Stimulated activated CD4-positive, alpha-beta T cell treated with anti-CD3 and anti-CD28 coated beads, Interleukin-15, amount 100 ng/mL, for 1 hour (primary cell): ENCODE measurements at places on chromosomes 12 and 14.

DNA sequence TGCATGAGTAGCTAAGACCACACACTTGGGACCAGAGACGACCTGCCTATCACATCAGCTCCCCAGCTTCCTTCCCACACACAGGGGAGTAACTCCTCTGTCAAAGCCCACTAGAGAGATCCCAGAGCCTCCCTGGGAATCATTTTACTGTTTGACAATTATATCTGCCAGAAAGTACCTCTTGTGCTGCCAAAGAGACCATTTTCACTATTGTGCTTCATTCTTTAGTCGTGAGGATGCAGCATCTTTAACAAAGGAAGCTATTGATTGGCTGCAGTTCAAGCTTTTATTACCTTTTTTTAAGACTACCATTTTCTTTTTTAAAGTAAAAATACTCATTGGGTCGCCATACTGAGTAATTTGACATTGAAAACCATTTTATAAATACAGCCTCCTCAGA is 194.5 kb upstream of the RGS6 start:
- DNase-seq: no peak

DNA sequence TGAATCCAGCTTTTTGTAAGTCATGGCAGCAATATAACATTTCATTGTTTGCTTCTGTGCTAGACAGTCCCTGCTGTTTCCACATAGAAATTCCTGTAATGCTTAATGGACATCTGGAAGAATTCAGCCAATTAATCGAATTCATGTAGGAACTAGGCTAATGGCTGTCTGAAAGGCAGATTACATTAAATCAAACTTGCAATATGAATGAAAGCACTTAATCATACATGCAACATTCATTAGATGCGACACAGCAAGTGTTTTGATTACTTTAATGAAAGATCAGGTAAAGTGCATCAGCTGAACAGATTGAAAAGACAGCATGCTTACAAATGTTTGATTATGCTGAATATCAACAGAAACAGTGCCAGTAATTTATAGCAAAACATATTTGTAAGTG is 24.1 kb upstream of the INSM2 start:
- no peak for DNase-seq

DNA sequence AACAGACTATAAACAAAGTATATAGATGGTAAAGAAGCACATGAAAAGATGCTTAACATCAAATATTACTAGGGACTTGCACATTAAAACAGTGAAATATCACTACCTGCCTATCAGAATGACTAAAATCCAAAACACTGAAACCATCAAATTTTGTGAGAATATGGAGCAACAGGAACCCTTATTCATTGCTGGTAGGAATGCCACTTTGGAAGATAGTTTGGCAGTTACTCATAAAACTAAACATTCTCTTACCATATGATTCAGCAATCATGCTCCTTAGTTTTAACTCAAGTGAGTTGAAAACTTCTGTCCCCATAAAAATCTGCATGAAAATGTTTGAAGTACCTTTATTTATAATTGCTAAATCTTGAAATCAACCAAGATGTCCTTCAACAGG is 297.6 kb downstream of the DAD1 start:
- DNase-seq: no peak

GRCh38 chr14:92409043-92409442 is 86.1 kb downstream of the SLC24A4 start:
- DNase-seq: no peak

GRCh38 chr14:81676879-81677278 is 143.2 kb upstream of the SEL1L start:
- DNase-seq: no peak

GRCh38 chr12:3432176-3432742 is 58.7 kb upstream of the PRMT8 start:
- DNase-seq: no peak

DNA sequence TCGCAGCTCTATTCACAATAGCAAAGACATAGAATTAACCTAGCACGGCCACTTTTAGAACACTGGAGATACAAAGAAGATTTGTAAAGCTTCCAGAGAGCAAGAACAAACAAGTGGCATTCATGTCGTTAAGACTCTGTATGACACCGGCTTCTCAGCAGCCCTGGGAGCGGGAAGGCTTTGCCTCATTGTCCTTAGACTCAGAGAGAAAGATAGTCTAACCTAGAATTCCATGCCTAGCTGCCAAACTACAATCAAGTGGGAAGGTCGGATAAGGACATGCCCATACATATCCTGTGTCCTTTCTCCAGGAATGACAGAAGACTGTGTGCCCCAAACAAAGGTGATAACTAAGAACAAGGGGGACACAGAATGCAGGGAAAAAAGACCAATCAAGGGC is 1038.3 kb downstream of the BCL11B start:
- DNase-seq: no peak

DNA sequence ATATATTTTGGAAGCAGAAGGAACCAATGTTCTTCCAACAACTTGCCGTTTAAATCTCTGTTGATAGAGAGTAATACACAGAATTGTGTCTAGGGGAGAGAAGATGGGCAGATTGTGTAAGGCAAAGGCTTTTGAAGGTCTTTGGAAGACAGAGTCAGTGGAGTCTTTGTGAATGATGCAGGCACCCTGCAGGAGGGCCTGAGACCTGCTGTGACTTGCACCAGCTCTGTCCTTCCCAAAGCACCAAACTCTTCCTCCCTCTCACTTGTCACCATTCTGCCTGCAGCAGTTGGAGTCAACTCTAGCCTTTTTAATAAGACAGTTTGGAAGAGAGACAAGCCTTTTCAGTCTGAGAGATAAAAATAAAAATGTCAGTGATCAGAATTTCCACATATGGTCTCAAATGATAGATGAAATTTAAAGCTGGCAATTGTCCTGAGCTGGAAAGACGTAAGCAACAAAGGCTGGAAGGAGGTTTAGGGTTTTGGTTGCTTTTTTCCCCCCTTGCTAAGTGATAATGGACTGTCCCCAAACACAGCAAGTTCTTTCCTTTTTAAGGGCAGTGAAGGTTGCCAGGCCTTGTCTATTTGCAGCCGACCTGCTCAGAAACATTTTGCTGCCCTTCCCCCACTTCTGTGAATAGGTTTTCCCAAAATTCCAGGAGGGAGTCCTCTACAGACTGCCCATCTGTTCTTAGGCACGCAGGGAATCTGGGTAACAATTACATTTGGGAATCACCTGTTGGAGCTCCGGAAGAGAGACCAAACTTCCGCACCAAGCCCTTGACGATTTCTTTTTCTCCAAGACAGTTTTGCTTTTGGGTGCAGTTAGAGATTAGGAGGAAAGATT is 103.0 kb upstream of the NTF3 start:
- DNase-seq: no peak

DNA sequence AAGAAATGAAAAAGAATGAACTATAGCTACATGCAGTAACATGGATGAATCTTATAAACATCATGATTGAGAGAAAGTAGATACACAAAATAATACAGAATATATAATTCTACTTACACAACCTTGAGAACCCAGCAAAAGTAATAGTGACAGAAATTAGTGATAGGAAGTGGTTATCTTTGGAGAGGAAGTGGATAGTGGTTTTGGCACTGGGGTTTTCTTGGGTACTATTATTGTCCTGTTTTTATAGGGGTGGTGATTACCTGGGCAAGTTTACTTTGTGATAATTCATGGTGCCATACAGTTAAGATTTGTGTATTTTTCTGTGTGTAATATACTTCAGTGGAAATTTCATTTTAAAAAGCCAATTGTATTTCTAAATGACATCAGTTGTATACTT is 352.7 kb downstream of the AEBP2 start:
- no peak for DNase-seq

DNA sequence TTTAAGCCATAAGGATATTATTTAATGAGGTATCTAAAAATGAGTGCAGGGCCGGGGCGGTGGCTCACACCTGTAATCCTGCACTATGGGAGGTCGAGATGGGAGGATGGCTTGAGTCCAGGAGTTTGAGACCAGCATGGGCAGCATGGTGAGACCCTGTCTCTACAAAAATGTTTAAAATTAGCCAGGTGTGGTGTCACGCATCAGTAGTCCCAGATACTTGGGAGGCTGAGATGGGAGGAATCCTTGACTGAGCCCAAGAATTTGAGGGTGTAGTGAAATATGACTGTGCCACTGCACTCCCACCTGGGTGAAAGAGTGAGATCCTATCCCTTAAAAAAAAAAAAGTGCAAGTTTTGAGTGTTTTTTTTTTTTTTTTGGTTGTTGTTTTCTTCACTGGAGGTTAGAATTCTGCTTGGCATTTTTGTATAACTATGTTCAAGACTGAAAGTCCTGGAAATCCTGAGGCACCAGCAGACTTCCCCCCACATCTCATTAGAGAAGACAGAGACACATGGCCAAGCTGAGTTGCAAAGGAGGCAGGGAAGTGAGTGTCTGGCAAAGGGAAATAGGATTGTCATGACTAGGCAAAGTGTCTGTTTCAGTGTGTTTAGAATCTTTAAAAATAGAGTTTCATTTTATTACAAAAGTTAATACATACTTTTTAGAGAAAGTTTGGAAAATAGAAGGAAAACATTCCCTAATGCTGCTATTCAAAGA is 53.5 kb upstream of the DUSP6 start:
- no peak for DNase-seq

DNA sequence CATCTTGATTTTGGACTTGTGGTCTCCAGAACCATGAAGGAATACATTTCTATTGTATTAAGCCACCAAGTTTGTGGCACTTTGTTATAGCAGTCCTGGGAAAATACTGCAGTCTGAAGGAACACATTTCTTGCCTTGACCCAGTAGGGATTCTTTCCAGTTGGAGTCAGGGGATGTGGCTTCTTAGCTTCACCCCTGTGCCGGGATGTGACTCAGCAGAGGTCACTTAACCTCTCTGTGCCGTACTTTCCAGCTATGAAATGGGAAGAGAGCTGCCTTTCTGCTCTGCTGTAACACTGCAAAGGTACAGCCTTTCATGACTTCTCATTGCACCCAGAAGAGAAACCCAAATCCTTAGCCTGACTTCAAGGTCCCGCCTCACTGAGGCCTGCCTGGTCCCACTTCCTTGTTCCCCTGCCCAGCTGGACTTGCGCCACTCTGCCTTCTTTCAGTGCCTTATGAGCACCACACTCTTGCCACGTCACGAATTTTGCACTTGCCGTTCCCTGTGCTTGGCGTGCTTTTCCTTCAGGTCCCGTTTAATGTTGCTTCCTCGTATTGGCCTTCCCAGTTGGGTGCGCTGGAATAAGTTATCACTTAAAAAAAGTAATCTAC is 24.2 kb downstream of the CHST11 start:
- no peak for DNase-seq

- no peak for DNase-seq
These were observed 485.6 kb downstream of the LRIG3 start for GRCh38 chr12:58434726-58435125.

GRCh38 chr12:50538182-50538581 is 33.4 kb downstream of the DIP2B start:
- no peak for DNase-seq

DNA sequence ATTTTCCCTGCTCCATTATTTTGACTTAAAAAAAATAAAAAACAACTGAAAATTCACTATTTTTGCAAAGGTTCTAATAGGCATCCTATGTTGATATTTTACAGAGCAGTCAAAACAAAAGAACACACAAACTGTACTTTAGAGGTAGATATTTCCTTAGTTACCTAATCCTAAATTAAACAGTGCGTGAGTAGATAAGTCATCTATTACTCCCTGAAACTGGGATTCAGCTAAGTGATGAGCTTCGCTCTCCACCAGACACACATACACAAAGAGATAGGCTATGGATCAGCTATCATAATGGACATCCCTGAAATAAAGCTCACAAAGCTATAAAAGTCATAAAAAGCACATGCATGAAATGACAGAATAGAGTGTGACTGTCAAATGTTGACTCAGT is 398.7 kb downstream of the SOX5 start:
- no peak for DNase-seq

- no peak for DNase-seq
These were observed 1018.7 kb downstream of the AACS start for GRCh38 chr12:126083926-126084325.

- DNase-seq: no peak
These were observed 36.8 kb downstream of the DEGS2 start for GRCh38 chr14:100122481-100123223.

DNA sequence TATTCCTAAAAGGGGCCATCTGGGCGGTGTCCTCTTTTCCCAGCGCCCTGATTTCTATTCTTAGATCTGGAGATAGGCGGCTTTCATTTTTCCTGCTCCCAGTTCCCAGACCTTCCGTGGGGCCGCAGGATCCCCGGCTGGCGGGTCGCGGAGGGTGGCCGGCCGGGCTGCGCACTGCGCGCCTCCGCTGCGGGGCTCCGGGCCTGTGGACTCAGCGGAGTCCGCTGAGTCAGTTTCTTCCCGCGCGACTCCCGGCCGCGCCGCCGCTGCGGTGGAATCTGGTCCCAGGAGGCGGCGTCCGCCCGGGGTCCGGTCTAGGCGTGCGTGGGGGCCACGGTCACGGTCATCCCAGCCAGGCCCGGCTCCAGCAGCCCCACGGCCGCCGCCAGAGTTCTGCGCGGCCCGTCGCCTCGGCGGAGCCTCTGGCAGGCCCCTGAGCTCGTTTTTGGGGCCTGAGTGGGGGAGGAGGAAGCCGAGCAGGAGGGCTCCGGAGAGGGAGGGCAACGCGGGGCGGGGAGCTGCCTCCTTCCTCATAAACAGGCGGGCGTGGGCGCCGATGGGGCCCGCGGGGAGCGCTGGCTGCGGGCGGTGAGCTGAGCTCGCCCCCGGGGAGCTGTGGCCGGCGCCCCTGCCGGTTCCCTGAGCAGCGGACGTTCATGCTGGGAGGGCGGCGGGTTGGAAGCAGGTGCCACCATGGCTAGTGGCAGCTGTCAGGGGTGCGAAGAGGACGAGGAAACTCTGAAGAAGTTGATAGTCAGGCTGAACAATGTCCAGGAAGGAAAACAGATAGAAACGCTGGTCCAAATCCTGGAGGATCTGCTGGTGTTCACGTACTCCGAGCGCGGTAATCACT is at the start of gene LRRK2:
Gene LRRK2 (plus strand): TSS at position 559 of the 853 bp plus-strand sequence. CDS start 135 bp downstream, at position 694.
- peak; percentile 2 for DNase-seq

DNA sequence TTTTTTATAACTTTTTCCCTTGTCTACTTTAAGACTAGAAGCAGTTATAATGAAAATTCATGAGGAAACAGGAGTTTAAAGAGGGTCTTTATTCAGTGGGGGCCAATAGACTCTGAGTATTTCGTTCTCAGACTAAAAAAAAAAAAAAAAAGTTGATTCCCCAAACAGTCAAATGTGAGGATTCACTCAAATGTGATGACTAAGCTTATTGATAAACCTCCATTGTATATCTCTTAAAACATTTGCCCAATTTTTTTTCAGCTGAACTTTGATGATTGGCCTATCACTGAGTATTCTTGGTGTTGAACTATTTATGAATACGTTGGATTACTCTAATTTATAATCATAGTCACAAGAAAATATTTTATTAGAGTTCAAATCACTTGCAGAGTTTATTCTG is 265.3 kb downstream of the ERC1 start:
- no peak for DNase-seq

GRCh38 chr14:69535230-69535848 is 39.3 kb downstream of the CCDC177 start:
- no peak for DNase-seq
